Neuronal stem cell (in vitro differentiated cells): ENCODE measurements at places on chromosomes 3 and 15.

- DNase-seq, result no peak
- H3K36me3 ChIP-seq, result no peaks in the 10 kb centered on the region
- H3K27ac ChIP-seq, result no peak overlapping the region
- H3K4me3 ChIP-seq, result no peak overlapping the region
- H3K27me3 ChIP-seq, result no peaks in the 10 kb centered on the region
- no peaks in the 10 kb centered on the region for H3K4me1 ChIP-seq
Observed at GRCh38 chr3:72341920-72342319, 506.3 kb downstream of the SHQ1 start.

GRCh38 chr15:85534031-85534430 is 153.6 kb downstream of the AKAP13 start:
- no peaks in the 10 kb centered on the region for H3K4me1 ChIP-seq
- H3K27me3 ChIP-seq, result no peaks in the 10 kb centered on the region

DNA sequence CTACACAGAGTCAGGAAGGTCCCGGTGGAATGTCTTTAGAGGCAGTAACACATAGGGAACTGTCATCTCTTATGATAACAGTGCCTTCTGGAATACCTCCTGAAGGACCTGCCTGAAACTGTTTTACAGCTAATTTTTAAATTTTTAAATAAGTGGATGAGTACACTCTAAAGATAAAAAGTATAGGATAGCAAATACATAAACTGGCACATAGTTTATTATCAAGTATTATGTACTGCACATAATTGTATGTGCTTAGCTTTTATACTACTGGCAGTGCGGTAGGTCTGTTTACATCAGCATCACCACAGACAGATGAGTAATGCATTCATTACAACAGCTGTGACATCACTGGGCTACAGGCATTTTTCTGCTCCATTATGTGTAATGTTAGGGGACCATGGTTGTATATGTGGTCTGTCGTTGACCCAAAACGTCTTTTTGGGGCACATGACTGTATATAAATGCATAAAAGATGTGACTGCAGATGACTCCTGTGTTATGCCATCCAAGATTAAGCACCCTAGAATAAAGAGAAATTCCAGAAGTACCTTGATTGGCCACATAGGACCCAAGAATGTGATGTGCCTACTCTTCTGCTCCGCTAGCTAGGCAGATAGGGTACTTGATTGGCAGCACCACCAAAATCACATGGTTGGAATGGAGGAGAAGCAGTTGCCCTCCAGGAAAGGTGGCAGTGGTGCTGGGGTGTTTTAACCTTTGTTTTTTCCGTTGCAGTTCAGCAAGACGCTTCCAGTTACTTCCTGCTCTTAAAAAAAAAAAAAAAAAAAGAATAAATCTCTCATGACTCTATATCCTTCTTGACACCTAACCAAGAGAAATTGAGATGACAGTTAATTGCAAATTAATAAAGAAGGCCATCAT is 3.3 kb downstream of the VPS8 start:
- H3K4me3 ChIP-seq, result no peak overlapping the region
- peaks cover 4% of the 10 kb centered on the region for H3K4me1 ChIP-seq
- H3K36me3 ChIP-seq, result no peaks in the 10 kb centered on the region
- no peak overlapping the region for H3K27ac ChIP-seq
- DNase-seq, result no peak

- no peak overlapping the region for H3K27ac ChIP-seq
- no peak overlapping the region for H3K4me3 ChIP-seq
- DNase-seq, result no peak
- no peaks in the 10 kb centered on the region for H3K4me1 ChIP-seq
Observed at GRCh38 chr15:48891232-48891765, 13.4 kb downstream of the EID1 start.

GRCh38 chr3:42439261-42440115 is 29.1 kb upstream of the LYZL4 start:
- no peaks in the 10 kb centered on the region for H3K36me3 ChIP-seq
- peaks cover 11% of the 10 kb centered on the region for H3K4me1 ChIP-seq
- no peak for DNase-seq
- no peak overlapping the region for H3K27ac ChIP-seq

DNA sequence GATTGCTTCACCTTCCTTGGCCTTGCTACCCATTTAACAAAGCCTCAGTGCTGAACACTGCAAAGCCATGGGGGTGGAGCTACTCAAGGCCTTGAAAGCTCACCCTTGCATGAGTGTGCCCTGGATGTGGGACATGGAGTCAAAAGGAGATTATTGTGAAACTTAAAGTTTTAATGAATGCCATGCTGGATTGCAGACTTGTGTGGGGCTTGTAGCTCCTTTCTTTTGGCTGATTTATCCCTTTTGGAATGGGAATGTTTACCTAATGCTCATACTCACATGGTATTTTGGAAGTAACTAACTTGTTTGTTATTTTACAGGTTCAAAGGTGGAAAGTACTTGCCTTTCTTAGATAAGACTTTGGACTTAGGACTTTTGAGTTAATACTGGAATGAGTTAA is 538.5 kb upstream of the NECTIN3 start:
- H3K4me1 ChIP-seq, result no peaks in the 10 kb centered on the region
- H3K27ac ChIP-seq, result no peak overlapping the region
- no peaks in the 10 kb centered on the region for H3K36me3 ChIP-seq
- DNase-seq, result no peak
- H3K27me3 ChIP-seq, result no peaks in the 10 kb centered on the region
- no peak overlapping the region for H3K4me3 ChIP-seq

DNA sequence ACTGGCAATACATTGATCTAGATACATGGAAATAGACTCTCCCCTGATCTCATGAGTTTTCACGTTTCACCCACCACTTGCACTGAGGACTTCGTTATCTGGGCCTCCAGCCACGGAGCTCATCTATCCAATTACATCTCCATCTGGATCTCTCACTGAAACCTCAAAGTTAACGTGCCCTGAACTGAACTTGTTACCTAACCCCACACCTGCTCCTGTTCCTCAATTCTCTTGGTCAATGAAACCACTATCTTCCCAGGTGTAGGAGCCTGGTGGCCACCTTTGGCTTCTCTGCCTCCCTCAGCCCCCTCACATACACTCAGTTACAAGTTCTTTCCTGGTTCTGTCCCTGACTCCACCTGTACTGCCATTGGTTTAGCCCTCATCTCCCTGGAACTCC is 9.7 kb downstream of the DGKG start:
- no peak overlapping the region for H3K27ac ChIP-seq
- DNase-seq, result no peak

DNA sequence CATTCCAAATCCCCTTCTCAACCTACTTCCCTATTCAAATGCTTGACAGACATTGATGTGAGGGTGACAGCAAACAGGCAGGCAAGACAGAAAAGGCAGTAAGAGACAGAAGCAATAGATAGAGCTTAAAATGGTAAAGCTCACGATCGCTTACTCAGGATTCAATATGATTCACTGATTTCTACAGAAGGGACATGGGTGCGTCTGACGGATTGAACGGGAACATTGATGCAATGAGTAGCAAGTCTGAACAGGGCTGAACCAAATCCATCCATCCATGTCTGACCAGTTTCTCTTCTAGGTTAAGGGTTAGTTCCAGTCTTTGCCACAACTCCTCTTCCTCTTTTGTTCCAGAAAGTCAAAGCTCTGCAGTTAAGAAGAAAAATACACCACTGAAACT is 35.1 kb downstream of the P2RY1 start:
- H3K27ac ChIP-seq, result no peak overlapping the region
- DNase-seq, result no peak
- H3K27me3 ChIP-seq, result no peaks in the 10 kb centered on the region
- H3K4me1 ChIP-seq, result peaks cover 4% of the 10 kb centered on the region

DNA sequence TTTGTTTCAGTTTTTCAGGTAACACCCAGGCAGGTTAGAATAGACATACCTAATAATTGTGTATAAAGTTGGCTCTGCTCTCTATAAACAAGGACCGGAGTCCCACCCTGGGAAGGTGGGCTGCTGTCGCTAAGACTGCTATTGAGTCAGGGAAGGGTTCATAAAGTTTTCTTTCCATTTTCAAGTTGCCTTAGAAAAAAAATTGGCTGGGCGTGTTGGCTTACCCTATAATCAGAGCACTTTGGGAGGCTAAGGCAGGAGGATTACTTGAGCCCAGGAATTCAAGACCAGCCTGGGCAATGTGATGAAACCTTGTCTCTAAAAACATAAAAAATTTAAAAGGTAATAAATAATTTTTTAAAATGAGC is 11.3 kb upstream of the PIAS1 start:
- no peaks in the 10 kb centered on the region for H3K4me1 ChIP-seq
- H3K4me3 ChIP-seq, result no peak overlapping the region
- DNase-seq, result no peak
- no peak overlapping the region for H3K27ac ChIP-seq

GRCh38 chr3:191328383-191328961 is 722 bp upstream of the CCDC50 start:
- peaks cover 14% of the 10 kb centered on the region for H3K4me1 ChIP-seq
- no peaks in the 10 kb centered on the region for H3K36me3 ChIP-seq
- DNase-seq, result no peak

DNA sequence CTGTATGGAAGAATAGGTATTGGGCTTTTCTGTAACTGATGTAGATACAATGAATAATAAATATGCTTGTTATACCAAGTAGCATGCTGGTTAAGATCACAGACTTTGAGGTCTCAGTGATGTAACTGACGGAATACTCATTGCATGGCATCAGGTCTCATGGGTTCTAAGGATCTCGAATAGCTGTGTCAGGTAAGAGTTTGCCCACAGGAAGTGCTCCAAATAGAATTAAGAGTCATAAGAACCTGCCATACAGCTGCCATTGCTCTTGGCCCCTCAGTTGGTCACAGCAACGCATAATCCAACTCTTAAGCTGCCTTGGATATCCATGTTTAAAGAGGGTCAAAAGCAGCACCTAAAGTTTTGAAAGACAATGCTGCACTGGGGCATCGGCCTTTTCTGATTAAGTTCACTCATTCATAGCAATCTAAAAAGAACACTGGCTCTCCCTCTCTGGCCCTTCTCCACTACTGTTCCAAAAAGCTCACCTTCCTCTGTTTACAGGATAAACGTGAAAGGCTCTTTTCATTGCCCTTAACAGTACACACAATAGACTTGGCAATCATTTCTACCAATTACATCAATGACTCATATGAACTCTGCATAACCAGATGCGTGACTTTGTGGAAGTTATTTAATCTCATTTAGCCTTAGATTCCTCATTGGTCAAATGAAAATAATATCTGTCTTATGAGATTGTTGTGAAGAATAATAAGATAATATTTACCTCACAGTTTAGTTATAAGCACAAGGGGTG is 74.6 kb downstream of the ZBTB20 start:
- no peak overlapping the region for H3K4me3 ChIP-seq
- no peaks in the 10 kb centered on the region for H3K27me3 ChIP-seq
- no peaks in the 10 kb centered on the region for H3K36me3 ChIP-seq
- H3K27ac ChIP-seq, result no peak overlapping the region
- peaks cover 12% of the 10 kb centered on the region for H3K4me1 ChIP-seq
- DNase-seq, result no peak

DNA sequence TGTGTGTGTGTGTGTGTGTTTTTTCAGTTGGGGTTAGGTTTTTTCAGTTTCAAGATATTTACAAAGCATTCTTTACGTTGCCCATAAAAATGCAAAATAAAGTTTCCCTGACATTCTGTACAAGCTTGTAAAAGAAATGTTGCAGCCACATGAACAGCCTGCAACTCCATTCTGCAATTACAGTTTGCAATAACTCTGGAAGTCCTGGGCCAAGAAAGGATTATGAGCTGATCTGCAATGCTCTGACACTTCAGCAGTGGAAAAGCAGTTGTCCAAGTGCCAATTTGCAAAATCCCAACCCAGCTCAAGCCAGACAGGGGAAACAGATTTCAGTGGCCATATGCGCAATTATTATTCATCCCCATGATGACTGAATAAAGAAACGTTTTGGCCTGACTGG is 322.1 kb downstream of the MEX3B start:
- H3K27me3 ChIP-seq, result no peaks in the 10 kb centered on the region
- H3K4me1 ChIP-seq, result no peaks in the 10 kb centered on the region
- DNase-seq, result no peak

DNA sequence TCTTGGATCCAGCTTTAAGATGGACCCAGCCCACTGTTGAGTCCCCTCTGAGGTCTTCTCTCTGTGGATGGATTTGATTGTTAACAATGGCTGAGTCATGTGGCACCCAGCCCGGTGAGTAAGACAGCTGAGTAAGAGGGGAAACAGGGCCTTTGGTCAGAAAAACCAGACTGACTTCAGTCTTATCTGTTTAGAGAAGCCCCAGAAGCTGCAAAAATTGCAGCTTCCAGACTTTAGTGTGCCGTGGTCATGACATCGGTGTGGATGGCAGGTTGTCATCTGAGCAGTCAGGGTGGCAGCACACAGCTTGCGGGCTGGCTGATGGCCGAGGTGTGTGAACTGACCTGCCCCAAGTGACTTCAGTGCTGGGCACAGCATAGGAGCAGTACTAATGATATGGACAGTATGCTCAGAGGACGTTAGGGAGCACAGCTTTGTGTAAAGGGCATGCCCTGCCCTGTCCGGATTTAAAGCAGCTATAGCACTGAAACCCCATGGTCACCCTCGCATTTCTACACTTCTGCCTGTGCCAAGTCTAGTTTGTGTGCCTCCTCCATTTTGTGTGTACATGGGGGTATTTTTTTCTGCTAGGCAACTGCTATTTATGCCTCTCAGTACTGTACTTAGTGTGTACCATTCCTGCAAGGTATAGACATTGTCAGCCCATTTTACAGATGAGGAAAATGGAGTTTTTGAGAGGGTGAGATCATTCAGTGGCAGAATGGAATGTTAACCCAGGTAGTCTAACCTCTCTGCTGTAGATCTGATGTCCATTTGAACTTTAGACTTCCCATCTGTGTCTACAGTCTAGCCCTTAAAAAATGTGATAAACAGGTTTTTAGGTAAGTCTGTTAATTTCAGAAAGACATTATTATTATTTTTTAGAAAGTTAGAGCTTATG is 44.4 kb downstream of the FLNB start:
- no peaks in the 10 kb centered on the region for H3K27me3 ChIP-seq
- no peaks in the 10 kb centered on the region for H3K36me3 ChIP-seq
- H3K4me3 ChIP-seq, result no peak overlapping the region
- DNase-seq, result no peak
- H3K27ac ChIP-seq, result no peak overlapping the region

- H3K27ac ChIP-seq, result no peak overlapping the region
- no peaks in the 10 kb centered on the region for H3K27me3 ChIP-seq
- no peaks in the 10 kb centered on the region for H3K4me1 ChIP-seq
Observed at GRCh38 chr15:71572452-71573053, 237.8 kb upstream of the NR2E3 start.

DNA sequence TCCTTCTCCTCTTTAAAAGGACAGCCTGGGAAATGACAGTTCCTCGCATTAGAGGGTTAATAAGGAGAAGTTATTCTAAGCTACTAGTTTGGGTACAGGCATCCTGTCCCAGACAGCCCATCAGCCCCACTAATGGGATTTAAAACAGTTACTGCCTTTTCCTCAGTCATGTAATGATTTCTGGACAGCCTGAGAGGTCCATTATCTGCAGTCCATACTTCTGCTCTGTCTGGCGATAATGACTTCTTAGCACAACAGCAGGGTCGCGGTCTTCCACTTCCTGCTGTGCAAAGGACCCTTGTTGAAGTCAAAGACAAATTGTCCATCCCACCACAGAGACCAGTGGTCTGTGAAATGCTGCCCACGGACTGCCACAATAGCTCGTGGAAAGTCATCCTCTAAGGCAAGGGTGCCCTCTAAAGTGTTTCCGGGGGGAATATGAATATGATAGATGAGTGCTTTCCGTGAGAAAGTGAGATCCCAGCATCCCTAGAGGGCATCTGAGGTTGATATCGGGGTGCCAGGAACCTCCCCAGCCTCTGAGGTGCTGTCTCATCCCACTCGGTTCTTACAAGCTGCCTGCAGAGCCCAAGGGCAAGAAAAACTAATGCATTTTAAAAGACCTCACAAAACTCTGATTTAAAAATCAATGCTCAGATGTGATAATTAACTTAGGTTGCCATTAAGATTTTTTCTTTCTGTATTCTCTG is 100.7 kb downstream of the SHOX2 start:
- no peak for DNase-seq
- no peak overlapping the region for H3K27ac ChIP-seq
- no peak overlapping the region for H3K4me3 ChIP-seq
